ENCODE measurements at places on chromosomes 12 and 14.
A peak's percentile ranks its signal among the peaks of the same experiment; 100 is the strongest.

GRCh38 chr12:109875572-109876131 is 4.7 kb downstream of the GLTP start:
- DNase-seq = peak; percentile 61

- no peak for DNase-seq
Measured at GRCh38 chr12:100579844-100580243, 6.4 kb downstream of the GAS2L3 start.

DNA sequence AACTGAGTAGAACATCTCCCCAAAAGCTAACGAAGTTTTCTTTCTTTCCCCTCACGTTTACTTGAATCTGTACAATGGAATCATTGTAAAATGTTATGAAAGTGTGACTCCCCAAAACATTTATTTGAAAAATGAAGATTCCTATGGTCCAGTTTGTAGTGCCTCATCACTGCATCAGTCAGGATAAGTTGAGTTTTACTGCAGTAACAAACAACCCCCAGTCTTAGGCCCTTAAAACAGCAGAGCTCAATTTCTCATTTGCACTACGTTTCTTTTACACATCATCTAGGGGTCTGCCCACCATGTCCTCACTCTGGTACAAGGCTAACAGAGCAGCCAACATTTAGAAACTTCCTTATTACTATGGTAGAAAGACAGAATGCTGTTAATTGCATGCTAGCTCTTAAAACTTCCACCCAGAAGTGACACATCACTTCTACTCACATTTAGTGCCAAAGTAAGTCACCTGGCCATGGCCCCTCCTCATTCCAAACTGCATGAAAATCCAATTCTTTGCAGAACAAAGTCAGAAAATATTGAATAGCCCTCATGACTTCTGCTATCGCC is 546.4 kb downstream of the MED13L start:
- DNase-seq = no peak

GRCh38 chr12:119710374-119710964 is 42.5 kb downstream of the PRKAB1 start:
- DNase-seq = no peak

DNA sequence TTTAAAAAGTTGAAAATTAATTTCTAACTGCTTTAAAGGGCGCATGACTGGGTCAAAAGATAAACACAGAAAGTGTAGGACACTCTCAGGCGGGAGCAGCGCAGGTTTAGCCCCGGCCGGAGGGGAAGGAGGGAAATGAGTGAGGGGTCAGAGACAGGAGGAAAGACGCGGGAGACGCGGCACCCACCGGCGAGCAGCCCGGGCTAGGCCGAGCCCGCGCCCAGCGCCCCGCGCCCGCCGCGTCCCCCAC is 591 bp downstream of the GXYLT1 start:
- DNase-seq = peak; percentile 18

DNA sequence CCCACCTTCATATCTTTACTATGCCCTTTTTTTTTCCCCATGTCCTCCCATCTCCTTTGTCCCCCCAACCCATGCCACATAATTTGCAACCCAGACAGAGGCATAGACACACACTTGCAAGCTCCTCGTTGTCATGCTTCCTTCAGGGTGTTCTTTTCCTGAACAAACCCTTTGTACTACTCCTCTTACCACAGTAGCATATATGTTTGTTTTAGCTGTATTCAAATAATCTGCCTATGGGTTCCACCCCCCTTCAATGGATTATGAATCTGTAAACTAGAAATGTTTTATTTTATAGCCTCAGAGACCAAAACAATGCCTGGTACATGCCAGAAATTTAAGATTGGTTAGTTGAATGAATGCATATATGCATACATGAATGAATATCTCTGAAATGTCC is 307.1 kb upstream of the E2F7 start:
- DNase-seq = no peak

- DNase-seq = no peak
Measured at GRCh38 chr12:8658346-8658745, 4.3 kb downstream of the MFAP5 start.

DNA sequence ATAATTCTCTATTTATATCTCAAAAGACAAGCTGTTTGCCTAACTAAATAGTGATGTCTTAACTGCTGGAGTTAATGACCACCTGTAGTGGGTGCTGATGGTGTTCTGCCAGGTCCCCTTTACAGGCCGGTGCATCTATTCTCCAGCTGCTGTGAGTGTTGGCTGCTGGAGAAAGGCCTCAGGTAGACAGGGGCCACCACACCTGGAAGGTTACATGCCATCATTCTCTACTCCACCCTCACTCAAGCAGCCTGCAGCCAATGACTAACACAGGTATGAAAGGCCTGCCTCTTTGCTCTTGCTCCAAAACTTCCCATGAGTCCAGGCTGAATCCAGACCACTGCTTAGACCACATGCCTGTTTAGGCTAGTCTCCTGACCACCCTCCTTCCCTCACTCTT is 73.9 kb downstream of the RPS6KA5 start:
- no peak for DNase-seq

- no peak for DNase-seq
Measured at GRCh38 chr14:49954171-49954631, 61.3 kb downstream of the ARF6 start.

DNA sequence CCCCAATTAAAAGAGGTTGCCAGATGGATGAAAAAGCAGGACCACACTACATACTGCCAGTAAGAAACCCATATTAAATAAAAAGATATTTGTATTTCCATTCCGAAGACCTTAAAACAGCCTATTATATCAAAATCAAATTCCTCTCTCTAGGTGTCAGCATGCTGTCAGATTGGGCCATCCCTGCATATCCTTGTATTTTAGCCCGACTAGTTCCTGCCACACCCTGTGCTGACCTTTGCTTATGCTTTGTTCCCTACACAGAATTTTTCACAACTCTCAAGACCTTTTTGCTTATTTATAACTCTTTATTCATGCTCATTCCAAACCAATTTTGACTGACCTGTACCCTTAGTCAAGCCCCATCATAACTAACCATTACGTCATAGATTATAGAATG is 12.8 kb downstream of the GSKIP start:
- DNase-seq = no peak

- no peak for DNase-seq
Measured at GRCh38 chr12:32596030-32596429, 83.1 kb upstream of the DNM1L start.

DNA sequence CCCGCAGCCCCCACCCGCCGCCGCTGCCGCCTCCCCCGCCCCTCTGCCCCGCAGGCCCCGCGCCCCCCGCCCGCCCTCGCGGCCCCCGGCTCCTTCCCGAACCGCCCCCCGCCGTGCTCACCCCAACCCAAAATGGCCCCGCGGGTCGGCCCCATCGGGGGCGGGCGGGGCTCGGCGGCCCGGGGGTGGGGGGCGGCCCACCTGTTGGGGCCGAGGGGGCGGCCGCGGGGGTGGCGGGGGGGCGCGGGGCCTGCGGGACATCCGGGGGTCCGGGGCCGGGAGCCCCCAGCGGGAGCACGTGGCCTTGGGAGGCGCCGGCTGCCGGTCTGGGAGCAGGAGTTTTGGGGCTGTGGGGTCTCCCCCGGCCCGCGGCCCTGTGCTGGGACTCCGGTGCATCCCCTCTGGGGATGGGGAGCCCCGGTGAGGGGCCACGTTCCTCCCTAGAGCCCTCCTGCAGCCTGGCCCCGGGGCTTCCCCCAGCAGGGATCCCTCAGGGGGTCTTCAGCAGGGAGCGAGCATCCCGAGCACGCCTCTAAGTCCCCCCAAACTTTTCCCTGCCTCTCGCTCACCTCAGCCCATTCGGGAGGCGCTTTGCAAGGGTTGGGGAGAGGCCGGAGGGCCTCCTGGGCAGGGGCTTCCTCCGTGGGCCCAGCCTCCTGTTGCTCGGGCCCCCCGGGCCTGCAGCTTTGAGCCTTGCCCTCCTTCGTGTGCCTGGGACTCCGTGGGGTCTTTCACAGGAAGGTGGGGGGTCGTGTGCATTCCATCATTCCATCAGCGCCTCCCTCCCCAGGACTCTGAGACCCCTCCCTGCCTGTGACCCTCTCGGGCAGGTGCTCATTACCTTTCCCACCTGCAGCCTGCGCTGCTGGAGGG is 710 bp downstream of the MTA1 start:
- DNase-seq = peak; percentile 72

DNA sequence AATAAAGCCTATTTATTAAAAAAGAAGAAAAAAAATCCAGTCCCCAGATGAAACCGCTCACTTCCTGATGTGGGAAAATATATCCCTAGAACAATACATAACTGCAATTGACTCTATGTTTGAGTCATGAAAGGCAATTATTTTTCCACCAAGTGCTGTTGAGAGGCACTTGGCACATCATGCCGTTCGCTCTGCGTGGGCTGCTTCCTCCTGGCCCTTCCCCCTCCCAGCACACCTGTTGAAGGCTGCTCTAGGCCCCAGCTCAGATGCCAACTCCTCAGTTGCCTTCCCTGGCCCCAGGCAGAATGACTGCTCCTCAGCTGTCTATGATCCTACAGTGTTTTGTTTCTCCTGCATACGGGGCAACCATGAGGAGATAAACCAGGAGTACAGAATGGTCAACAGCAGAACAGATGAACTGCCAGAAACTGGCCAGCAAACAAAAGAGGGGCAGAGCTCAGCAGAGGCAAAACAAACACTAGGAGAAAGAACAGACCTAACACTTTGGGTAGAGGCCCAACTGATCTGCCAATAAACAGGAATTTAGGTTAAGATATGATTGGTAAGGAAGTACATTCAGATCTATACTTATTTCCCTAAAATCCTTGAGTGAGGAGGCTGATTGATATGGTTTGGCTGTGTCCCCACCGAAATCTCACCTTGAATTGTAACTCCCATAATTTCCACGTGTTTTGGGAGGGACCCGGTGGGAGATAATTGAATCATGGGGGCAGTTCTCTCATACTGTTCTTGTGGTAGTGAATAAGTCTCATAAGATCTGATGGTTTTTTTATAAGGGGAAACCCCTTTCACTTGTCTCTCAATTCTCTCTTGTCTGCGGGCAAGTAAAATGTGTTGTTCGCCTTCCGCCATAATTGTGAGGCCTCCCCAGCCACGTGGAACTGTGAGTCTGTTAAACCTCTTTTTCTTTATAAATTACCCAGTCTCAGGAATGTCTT is 58.6 kb downstream of the SLC38A1 start:
- no peak for DNase-seq

DNA sequence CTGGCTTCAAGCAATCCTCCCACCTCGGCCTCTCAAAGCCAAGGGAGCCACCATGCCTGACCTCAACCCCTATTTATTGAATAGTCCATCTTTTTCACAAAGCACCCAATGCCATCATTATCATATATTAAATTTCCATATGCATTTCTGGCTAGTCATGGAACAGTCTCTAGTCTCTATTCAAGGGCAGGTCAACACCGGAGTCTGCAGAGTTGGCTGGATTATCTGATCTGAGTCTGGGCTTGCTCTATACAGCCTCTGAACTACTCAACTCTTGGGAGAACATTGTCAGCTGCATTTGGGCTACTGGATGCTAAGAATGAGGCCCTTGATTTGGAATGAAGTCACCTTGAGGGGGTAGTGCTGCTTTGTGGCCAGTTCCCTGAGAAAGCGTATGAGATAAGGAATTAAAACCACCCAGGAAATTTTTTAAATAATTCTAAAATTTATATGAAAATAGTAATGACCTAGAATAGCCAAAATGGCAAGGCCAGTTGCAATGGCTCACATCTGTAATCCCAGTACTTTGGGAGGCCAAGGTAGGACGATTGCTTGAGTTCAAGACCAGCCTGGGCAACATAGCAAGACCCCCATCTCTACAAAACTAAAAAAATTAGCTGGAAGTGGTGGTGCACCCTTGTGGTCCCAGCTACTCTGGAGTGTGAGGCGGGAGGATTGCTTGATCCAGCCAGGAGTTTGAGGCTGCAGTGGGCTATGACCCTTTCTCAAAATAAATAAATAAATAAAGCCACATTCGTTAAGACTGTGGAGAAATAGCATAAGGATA is 6.9 kb upstream of the NAA25 start:
- no peak for DNase-seq

GRCh38 chr12:123889848-123890535 is 82.6 kb downstream of the CCDC92 start:
- no peak for DNase-seq

DNA sequence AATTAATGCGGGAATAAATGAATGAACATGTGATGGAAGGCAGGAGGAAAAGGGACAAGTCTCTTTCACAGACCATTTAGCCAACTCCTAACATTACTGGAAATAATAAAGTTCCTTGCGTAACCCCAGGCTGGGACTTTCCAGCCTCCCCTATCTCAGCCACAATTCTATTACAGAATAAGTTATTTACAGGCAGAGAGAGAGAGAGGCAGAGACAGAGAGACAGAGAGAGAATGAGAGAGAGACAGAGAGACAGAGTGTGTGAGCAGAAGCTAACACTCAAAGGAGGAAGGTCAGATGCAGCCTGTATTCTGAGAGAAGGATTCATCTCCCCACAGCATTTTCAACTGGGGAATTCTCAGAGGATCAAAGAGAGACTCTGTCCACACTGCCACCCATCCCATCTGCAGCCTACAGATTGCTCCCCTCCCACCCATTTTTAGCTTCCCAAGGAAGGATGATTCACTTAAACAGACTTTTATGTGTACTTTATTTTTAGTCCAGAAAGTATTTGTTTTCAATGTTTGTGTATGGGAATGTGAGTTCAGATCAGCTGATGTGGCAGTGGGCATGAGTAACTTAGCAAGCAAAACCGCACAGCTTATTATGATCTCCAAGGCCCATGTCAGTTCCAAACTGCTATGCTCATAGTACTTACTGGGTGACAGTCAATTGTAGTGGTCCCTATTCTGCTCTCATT is 165.7 kb downstream of the CAND1 start:
- DNase-seq = no peak

DNA sequence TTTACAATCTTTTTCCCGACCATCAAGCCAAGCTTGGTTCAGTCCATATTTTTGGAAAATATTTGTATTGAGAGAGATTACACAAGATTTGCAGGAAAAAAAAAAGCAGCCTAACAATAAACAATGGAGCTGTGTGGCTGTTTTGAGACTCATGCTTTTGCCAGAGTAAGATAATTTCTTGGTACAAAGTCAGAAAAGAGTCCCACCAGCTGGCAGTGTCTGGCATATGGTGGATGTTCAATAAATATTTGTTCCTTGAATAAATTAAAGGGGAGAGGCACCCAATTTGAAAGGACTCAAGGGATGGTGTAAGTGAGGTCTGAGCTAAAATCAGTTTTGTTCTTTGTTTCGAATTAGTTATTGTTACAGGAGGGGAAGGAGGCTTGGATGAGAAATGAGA is 78.1 kb upstream of the RPH3A start:
- no peak for DNase-seq

- DNase-seq = no peak
Measured at GRCh38 chr12:130508318-130508717, 170.6 kb downstream of the PIWIL1 start.
